ENCODE measurements at places on chromosomes 6 and 20.
A peak's percentile ranks its signal among the peaks of the same experiment; 100 is the strongest.

- DNase-seq = no peak
Measured at GRCh38 chr6:82968708-82969107, 96.9 kb downstream of the UBE3D start.

DNA sequence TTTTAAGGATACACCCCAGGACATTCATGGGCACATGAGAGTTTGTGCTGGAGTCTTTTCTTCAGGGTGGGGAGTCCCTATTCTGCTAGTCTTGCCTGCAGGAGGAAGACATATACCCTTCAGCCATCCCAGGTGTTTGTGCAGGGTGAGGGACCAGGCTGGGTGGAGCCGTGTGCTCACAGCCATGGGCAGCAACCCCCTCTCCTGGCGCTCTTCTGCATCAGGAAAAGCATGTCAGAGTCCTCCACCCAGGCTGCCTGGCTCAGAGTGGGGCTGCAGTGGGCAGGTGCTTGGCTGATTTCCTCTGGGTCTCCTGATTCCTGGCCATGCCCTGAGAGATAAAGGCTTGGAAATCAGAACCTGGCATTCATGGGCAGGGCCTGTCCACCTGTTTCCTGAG lies 22.7 kb upstream of the MLN start:
- no peak for DNase-seq

- DNase-seq = no peak
Measured at GRCh38 chr6:7467007-7467897, 74.2 kb upstream of the DSP start.

- DNase-seq = no peak
Measured at GRCh38 chr6:10389739-10390494, 25.0 kb downstream of the TFAP2A start.

DNA sequence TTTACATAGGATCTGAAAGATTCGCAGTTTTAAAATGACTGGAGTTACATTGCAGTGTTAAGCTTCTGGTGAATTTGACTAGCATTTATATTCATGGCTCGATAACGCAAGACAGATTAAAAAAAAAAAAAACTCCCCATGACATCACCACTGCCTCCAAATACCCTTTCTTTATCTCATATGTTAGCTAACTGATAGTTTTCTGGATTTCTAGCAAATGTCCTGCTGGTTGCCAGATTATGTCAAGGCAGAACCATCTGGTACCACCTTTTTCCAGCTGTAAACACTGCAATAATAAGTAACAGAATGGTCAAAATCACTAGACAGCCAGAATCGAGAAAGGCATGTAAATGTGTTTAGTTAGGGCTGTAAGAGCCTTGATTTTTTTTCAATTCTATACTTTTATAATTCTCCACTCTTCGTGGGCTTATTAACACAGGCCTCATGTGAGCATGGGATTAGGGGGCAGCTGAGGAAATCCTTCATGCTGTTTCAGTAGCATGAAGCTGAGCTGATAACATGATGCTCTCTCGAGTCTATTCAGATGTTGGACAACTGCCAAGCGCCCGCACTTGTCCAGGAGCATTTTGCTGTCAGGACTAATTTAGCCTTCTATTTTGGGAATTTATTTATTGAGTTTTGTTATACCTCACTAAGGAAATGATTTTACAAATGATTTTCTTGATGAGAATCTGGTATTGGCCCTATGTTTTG lies 166.0 kb upstream of the SCGN start:
- DNase-seq = peak; percentile 40

DNA sequence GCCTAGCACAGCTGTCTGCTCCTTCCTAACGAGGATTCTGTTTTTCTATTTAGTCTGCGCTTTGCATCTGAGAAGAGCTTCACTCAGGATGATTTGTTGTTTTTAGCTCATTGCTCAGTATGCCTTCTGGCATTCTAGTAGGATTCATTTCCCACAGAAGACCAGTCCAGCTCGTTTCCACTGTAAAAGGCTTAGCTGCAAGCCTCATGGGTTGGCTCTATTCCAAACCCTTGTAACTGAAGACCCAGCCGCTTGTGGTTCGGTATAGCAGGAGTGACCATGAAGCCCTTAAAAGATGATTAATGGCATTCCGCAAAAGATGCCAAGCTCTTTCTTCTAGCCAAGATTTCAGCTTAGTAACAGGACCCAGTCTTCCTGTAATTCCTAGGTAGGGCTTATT lies 7.2 kb downstream of the ADGRF1 start:
- peak; percentile 79 for DNase-seq

DNA sequence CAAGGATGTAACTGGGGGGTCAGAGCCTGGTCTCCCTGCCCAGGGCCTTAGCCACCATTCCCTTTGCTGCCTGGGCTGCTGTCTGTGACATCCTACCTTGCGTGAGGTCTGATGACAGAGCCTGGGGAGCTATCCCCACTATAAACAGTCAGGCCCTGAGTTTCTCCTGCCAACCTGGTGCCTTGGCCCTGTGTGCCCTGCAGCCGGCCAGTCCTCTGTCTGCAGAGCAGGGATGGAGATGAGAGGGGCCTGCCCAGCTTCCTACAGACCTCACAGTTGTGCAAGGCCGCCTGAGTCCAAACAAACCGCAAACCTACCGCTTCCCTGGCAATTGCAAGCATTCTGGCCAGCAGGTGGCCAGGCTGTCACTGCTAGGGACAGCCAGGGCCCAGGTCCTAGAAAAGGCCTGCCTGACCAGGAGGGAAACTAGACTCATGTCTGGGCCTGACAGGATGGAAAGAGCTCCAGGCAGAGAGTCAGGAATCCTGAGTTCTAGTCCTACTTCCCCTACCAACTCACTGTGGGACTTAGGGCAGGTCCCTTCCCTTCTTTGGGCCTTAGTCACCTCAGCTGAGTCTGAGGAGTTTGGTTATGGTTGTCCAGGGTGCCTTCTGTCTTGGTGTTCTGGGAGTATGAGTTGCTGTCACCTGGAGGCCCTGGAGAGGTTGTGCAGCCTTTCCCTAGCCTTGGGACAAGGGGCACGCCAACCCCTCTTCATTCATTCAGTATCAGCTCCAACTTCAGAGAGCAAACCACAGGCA lies 86.2 kb downstream of the VEGFA start:
- DNase-seq = no peak

Data from SHP77 treated with DMSO at 0.1 percent for 48 hours (cell line).